Dorsolateral prefrontal cortex (tissue), 122 donors: ENCODE measurements at places on chromosomes 12 and 14.

DNA sequence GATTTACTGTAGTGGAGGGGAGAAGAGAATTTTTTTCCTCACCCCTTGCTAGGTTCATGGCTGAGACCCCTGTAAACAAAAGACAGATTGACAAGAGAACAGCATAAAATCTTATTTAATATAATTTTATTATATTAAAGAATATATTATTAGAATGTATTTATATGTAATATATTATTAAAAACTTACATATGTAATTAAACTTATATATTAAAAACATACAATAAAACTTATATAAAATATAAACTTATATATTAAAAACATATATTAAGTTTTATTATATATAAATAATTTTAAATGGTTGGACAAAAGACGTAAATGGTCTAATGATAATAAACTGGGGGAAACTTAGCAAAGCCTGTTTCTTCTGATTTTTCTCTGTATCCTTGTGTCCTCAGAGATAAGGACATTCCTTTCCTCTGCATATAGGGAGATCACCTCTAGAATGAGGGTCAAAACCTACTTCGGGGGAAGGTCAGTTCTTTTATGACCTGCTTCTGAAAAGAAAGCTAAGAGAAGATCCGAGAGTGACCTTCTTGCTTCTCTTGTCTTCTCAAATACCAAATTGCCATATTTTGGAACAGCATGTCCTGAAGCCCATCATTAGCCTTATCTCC, 8.9 kb upstream of the PPM1H start:
- no peak for DNase-seq

- DNase-seq: no peak
These were observed 46.4 kb downstream of the RESF1 start for GRCh38 chr12:32005496-32006125.

DNA sequence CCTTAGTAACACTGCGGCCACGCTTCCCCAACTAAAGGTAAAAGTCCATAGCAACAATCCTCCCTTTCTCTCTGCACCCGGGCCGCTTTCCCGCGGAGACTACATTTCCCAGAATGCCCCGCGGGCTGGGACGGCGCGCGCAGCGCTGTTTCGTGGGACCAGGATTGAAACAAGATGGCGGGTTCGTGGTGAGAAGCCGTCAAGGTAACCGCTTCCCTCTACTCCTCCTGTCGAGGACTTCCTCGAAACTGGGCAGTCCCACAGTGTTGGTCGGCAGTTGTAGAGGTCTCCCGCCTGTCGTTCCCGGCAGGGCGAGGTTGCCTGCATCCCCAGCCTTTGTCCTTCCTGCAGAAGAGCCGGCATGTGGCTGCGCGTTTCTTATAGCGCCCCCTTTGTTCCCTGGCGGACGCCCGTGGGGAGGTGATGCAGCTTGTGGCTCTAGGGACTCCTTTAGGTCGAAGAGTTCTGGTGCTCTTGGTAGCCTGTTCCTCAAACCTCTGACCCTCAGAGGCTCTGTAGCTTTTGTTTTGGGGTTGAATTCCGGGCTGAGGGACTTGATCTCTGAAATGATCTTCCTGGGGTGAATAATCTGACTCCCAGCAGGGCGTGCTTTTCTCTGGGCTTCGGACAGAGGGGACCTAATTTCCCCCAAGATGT, at the start of gene MRPL42:
MRPL42 (plus strand) TSS at position 164 of the 657 bp plus-strand sequence. CDS start 1,772 bp downstream, outside the sequence.
- DNase-seq: peak; percentile 85

- no peak for DNase-seq
These were observed 9.2 kb downstream of the FOXN3 start for GRCh38 chr14:89407856-89408255.

DNA sequence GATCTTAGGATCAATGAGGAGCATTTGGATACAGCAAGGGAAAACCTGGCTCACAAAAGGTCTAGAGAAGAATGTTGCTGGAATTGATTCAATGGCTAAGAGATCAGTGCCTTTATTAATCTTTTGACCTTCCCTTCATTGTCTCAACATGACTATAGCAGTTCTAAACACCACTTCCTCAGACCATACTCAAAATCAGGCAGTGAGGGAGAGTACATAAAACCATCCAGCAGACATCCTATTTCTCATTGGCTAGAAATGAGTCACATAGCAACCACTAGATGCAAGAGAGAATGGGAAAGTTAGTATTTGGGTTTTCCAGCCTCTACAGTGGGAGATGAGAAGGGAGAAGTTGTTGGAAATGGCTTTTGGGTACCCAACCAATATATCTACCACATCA, 151.4 kb upstream of the NUDT4 start:
- no peak for DNase-seq

- DNase-seq: no peak
These were observed 6.1 kb upstream of the ASIC1 start for GRCh38 chr12:50051101-50051806.

DNA sequence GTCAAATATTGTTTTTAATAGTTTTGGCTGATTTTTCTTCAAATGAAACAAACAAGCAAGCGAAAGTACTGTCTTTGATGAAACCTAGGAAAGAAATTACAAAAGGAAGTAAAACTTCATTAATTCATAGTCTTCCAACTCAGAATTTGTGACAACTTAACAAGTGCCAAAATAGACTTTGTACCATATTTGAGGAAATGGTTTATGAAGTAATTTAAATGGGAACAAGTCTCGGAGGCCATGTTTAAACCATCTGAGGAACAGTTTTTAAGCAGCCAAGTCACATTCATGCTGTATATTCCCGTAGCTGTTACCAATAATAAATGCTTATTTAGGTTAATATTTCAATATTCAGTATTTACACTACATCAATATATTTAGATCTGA, 745 bp upstream of the ARHGDIB start:
- DNase-seq: no peak

DNA sequence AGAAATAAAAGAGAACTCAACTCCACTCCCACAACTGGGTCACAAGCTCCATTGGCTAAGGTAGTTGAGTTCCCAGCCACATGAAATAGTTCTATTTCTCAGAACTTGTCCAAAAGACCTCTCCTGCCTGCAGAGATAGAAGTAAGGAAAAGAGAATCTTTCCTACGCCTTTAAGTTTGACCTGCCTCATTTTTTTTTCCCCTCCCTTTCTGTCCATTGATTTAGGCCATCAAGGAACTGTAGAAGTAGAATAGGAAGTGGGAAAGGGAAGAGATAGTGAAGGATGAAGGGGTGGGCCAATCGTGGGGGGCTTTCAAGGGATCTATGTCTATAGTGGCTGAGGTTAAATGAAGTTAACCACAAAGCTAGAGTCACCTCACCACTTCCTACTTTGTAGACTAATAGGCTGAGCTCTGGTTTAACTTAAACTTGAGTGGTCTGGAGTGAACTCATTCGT, 13.9 kb upstream of the NUDT4 start:
- no peak for DNase-seq

GRCh38 chr12:47087088-47087688, 7.4 kb upstream of the AMIGO2 start:
- DNase-seq: no peak

GRCh38 chr14:49892301-49892635, 614 bp upstream of the ARF6 start:
- DNase-seq: peak; percentile 56

DNA sequence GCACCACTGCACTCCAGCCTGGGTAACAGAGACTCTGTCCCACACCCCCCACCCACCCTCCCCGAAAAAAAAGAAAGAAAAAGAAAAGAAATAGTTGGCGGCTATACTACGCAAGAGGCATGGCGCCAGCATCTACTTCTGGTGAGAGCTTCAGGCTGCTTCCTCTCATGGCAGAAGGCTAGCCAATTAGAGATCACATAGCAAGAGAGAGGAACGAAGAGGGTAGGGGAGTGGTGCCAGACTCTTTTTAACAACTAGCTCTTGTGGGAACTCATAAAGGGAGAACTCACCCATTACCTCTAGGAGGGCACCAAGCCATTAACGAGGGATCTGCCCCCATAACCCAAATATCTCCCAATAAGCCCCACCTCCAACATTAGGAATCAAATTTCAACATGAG, 6.2 kb downstream of the DENND5B start:
- no peak for DNase-seq

DNA sequence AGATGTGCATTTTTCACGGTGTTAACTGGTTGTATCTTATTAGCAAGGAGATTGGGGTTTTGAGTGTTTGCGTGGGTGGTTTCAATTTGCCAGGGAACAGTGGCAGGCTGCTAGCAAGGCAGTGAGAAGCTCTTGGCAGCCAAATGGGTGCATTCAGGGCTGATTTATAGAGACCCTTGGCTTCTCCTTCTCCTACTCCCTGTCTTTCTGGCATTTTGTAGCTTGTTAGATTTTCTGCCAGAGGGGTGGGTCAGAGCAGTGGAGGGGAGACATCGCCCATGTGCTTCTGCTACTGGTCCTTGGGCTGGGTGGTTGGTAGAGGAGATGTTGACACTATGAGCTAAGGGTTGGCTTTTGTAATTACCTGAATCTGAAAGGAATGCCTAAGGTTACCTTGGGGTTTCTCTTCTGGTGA, 9.6 kb downstream of the CALM1 start:
- no peak for DNase-seq

DNA sequence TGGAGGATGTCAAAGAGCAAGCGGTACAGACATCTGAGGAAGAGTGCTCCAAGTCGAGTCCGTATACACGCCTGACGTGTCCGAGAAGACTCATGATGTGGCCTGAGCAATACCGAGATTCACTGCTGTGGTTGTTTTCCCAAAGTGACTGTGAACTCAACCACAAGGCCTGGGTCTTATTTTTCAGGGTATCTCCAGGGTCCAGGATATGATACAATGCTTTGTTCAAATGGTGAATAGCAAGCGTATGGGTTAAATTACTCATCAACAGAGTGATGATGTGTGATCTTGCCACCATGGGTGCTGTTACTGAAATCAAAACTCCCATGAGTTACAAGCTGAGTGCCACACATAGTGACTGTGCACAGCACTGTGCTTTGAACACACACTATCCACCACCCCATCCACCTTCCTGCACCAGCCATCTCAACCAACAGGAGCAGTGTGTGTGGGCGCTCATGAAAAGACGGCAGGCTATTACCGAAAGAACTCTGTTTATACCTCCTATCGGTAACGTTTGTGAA, 109.6 kb downstream of the BCAT1 start:
- no peak for DNase-seq

DNA sequence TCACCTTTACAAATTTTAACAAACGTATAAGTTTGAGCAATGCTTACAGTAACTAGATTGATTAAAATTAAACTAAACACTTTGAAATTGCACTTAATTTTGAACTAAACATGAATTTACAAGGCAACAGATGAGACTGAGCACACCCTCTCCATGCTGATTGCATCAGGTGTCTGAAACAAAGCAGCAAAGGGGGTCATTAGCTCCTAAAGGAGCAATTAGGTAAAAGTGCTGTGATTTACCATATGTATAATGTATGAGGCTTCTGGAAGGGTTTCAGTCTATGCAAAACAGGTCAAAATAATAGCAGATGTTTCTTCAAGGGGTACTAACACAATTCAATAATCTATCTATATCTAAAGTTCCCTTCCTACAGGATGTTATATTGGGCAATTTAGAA, 98.8 kb upstream of the LMNTD1 start:
- DNase-seq: no peak

GRCh38 chr12:48349471-48349870, 1.2 kb downstream of the ZNF641 start:
- DNase-seq: no peak

DNA sequence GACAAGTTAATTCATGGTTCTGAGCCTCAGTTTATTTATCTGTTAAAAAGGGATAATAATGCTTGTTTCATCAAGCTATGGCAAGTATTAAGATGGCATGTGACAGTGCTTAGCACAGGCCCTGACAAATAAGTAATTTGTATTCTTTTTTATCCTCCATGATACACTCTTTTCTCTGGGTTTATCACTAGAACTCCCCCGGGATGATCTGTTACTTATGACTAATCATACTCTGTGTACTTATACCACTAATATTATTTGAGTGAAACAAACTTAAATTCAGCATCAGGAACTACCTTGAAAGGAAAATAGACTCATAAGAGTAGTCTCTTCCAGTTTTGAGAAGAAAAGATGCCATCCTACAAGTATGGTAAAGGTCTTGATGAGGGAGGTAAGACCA, 283.8 kb downstream of the PAWR start:
- no peak for DNase-seq

- no peak for DNase-seq
These were observed 28.3 kb downstream of the ATF7IP start for GRCh38 chr12:14393751-14394150.

- DNase-seq: no peak
These were observed 887.6 kb upstream of the SEL1L start for GRCh38 chr14:82421286-82421685.

DNA sequence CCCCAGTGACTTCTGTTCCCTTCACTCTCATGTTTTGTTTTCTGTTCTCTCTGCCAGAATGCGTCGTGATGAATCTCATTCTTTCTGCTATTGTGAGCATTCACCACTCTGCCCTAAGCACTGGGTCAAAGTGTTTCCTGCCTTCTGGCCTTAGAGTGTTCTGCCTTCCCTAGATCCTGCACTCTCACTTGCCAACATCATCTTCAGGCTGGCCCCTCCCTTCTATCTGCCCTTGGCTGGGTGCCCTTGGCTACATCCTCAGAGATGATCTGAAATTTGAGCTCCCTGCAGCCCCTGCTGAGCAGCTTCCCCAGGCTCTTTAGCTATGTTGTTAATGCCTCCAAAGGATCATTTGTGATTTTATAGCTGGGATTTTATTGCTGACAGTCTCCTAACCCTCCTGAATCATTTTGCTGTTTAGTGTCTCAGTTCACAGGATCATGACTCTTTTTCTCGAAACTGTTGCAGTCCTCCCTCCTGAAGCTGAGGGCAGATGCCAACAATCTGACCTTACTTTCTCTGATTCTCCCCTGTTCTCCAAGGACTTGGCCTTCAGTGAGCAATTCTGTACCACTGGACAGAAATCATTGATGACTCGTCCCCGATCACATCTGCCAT, 4.5 kb downstream of the DHRS2 start:
- DNase-seq: no peak

- DNase-seq: no peak
These were observed 589.5 kb downstream of the NOVA1 start for GRCh38 chr14:26008290-26008689.

DNA sequence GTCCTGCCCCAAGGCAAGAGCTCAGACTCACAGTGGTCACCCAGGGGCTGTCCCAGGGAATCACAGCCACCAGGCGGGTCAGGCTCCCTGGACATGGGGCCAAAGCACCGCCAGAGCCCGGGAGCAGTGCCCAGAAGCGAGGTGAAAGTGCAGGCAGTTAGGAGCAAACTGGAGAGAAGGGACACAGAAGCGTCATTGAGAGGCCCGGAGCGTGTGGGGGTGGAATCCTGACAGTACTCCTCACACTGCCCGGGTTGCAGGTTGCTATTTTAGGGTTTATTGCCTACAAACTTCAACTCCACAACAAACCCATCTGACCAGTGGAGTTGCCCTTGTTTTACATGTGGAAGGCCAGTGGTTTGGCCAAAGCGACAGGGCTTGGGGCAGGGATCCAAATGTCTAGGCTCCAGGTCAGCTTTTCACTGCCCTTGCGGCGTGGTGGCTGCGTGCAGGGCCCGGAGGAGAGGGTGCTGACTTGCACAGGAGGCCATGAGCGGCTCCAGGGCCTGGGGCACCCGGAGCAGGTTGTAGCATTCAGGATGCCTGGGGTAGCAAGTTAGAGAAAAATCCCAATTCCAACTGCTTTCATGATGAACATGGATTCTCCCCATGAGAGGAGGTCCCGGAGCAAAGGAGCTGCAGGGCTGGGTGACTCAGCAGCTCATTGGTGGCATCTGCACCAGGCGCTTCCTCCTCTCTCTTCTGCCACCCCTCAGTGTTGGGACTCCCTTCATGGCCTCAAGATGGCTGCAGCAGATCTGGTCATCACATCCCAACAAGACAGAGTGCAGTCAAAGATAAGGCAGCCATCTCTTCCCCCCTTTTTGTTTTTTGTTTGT, 112.3 kb upstream of the NCOR2 start:
- no peak for DNase-seq
